ENCODE measurements at places on chromosomes 7 and 10. TPM values are rescaled to one million over a fixed set of nuclear protein-coding genes. Genes with fewer than 3 reads are reported as not detected.

GOLGA7B gene
- total RNA-seq, result 7.8 TPM

DNA sequence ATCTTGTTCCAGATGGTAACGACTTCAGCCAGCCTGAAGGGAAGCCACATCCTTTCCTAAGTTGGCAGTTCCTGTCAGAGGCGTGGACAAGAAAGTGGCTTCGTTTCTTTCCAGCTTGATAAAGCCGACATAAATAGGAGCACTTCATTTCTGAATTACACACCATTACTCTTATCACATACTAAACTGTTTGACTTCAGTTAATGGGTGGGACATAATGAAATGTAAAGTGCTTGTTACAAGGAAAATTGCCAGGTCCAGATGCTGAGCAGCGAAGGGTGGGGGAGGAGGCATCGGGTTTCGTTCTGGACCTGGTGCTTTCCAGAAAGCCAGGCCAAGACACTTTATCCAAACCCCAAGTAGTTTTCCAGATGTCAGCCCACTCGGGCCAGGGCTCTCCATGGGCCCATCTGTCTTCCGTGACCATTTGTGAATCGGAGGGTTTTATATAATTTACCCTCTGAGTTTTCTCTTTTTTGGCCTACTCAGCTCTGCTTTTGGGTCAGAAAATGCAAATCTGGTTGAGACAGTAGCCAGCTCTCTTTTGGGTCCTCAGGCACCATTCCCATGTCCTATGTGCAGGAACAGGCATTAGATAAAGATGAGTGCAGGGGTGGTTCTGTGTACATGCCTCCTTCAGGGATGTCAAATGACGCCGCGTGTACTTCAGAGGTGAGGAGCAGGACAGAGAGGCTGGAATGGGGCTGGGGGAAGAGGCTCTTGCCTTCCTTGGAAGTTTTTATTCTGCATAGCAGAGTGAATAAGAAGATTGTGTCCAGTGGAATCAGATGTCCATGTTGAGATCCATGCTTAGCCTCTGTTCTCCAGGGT, 90.2 kb downstream of the TACC2 start:
- DNase-seq, result no peak

DNA sequence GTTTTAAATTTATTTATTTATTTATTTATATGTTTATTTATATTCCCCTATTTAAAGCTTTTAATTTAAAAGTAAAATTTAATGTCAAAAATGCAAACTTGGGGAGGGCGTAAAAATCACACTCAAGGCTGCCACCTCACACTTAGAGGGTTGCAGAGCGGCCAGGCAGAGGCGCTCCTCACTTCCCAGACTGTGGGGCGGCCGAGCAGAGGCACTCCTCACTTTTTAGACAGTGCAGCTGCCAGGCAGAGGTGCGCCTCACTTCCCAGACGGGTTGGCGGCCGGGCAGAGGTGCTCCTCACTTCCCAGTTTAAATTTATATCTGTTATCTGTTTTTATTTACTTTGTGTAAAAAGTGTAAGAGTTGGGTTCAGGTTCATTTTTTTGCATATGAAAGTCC, 10.0 kb upstream of the ZNF425 start:
- DNase-seq, result no peak

- DNase-seq, result no peak
These were observed 7.6 kb downstream of the PSMA2 start for GRCh38 chr7:42924223-42924838.

Data from pancreas (tissue), 10 donors.